HuH-7 (cell line): ENCODE measurements at places on chromosomes 4 and X.

DNA sequence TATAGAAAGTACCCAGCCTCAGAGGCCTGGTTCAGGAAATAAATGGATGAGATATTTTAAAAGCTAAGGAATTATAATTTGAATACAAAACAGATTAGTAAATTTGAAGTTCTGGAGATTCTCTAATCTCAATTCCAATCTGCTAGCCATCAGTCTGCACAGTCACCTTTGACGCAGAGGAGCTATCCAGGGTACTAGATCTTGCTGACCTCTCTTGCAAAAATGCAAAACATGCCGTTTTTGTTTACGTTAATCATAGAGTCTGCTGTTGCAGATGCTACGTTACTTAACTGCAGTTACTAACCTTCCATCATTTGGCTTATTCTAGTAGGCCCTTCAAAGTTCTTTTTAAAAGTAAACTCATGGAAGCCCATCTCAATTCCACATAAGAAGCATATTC is 10.4 kb downstream of the CCSER1 start:
- DNase-seq = peak; percentile 4

DNA sequence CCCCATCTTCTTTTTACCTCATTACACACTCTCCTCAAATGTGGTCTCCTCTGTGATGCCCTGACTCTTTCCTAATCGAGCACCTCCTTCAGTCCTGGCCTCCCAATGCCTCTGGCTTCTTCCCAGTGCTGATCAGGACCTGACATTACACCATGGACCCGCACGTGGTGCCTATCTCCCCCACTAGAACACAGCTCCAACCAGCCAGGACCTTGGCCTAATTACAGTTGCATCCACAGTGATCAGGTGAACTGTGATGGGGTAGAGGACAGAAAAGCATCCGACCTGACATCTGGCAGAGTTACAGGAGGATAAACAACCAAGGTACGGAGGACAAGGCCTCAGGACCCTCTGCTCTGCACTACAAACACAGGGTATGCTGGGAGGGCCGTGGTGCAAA is 12.4 kb downstream of the LYAR start:
- no peak for DNase-seq

GRCh38 chr4:52019936-52020657 is at the start of gene LRRC66:
Gene LRRC66, minus strand, starts transcription at chr4:52020363. Its CDS starts 2,750 bp downstream, at chr4:52017613.
- DNase-seq = no peak

GRCh38 chrX:144586756-144587155 is 660.5 kb upstream of the SPANXN1 start:
- no peak for DNase-seq

- DNase-seq = no peak
Observed at GRCh38 chr4:6562931-6563901, 11.8 kb upstream of the MAN2B2 start.

- no peak for DNase-seq
Observed at GRCh38 chr4:51858605-51859202, 15.8 kb downstream of the DCUN1D4 start.

- DNase-seq = no peak
Observed at GRCh38 chr4:5933116-5933515, 40.2 kb upstream of the CRMP1 start.

DNA sequence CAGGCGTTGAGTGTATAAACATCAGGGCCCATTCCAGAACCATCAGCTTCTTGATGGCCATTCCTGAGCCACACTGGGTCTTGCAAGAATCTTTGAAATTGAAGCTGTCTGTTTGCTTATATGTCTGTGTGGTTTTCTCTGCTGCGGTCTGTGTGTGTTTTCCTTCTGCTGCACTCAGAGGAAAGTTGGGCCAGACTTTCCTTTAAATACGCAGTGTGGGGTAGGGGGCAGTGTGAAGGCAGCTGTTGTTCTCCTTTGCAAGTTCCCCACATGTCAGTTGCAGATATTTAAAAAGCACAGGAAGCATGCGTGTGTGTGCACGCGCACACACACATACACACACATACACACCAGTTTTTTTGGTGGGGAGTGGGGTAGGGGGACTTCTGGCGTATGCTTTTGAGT is 32.1 kb downstream of the CCKAR start:
- no peak for DNase-seq

- DNase-seq = no peak
Observed at GRCh38 chr4:10526429-10527222, 69.4 kb upstream of the ZNF518B start.

- DNase-seq = no peak
Observed at GRCh38 chrX:112961981-112962380, 121.3 kb upstream of the AMOT start.
